Suppressor macrophage treated with lipopolysaccharide for 4 hours (primary cell): ENCODE measurements at places on chromosomes 6 and 20.

DNA sequence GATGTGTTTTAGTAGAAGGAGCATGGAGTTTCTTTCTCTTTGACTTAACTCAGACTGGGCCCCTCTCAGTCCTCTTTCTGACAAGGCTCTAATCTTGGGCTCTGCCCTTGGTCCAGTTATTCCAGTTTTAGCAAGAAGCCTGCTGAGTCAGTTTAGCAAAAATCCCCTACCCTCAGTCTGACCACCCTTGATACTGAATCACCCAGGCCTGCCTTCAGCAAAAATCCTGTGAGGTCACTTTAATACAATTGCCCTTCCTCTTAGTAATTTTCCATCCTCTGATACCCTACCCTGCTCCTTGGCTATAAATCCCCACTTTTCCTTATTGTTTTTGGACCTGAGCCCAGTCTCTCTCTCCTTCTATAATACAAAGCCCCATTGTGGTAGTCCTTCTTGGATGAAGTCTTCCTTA lies 326.7 kb upstream of the NOX3 start:
- peak; percentile 37 for DNase-seq

- peak; percentile 35 for DNase-seq
These were observed 304.4 kb downstream of the PREX1 start for GRCh38 chr20:48523191-48523995.

- no peak for DNase-seq
These were observed 9.3 kb upstream of the JPH2 start for GRCh38 chr20:44196271-44196670.

- DNase-seq = no peak
These were observed 6.1 kb downstream of the GLP1R start for GRCh38 chr6:39054577-39055142.

GRCh38 chr6:139230391-139230840 lies 61.4 kb downstream of the TXLNB start:
- no peak for DNase-seq

DNA sequence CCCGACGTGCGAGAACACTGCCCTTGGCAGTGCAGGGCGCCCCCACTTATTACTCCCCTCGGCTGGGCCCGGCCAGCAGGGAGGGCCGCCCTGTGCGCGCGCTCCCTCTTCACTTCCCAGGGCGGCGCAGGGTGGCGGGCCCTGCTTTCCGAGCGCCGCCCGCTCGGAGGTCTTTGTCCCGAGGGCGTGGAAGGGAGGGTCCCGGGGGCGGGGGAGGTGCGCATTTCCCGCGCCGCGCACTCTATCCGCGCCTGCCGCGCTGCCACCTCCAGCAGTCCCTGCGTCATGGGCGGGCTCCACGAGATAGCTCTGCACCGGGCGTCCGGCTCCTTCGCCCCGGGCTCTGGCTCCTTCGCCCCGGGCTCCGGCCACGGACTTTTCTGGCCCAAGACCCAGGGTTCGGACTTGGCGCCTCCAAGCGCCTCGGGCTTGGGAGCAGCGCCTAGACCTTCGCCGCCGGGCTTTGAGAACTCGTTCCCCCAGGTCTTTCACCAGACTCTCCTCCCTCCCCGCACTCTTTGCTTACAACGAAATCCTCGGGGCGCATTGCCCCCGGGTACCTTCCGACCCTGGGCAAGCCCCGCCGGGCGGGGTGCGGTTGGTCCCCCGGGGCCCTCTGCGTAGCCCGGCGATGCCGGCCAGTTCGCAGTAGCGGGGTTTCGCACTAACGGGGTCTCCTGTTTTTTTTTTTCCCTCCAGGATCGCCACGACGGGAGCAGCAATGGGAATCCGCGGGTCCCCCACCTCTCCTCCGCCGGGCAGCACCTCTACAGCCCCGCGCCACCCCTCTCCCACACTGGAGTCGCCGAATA lies 1.6 kb downstream of the TFAP2C start:
- no peak for DNase-seq

- peak; percentile 93 for DNase-seq
These were observed 11.6 kb downstream of the MDGA1 start for GRCh38 chr6:37686111-37686510.

DNA sequence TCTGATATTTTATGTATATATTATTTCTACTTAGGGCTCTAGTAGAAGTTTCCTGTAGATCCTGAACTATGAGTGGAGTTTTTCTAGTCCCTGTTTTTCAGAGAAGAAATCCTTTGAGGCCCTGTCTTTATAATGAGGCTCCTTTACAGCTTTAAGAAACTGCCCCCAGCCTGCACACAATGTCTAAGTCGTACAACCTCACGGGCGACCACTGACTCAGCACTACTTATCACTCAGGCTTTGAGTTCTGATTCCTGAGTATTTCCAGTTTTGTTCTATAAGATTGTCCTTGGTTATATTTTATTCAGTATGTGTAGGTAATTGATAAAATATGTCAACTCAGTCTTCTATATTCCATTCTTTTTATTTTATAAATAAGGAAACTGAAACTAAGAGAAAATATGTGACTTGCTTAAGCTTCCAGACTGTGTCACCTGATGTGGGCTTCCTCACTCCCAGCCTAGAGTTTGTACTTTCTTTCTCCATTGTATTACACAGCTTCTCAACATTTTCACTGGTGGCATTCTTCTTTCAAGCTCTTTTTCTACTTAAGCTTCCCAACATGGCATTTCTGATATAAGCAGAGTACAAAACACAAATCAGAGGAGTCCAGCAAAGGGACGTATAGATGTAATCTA lies 167.0 kb downstream of the TBX18 start:
- DNase-seq = no peak

GRCh38 chr6:30841644-30842504 lies 42.4 kb upstream of the DDR1 start:
- DNase-seq = no peak

DNA sequence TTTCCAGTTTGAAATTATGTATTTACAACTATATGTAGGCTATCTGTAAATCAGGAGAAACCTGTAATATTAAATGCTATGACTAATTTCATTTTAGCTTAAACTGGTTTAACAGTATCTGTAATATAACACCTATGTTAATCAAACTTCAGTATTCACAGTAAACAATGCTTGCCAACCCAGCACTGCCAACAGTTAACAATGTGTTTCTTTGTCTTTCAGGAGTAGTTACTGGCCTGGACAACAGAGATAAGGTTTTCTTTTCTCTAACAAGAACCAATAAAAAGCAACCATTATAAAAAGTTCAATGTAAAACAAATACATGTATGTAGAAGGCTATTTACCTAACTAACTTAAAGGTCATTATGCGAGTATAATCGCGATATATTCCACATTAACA lies 158.8 kb downstream of the CDK19 start:
- DNase-seq = no peak

DNA sequence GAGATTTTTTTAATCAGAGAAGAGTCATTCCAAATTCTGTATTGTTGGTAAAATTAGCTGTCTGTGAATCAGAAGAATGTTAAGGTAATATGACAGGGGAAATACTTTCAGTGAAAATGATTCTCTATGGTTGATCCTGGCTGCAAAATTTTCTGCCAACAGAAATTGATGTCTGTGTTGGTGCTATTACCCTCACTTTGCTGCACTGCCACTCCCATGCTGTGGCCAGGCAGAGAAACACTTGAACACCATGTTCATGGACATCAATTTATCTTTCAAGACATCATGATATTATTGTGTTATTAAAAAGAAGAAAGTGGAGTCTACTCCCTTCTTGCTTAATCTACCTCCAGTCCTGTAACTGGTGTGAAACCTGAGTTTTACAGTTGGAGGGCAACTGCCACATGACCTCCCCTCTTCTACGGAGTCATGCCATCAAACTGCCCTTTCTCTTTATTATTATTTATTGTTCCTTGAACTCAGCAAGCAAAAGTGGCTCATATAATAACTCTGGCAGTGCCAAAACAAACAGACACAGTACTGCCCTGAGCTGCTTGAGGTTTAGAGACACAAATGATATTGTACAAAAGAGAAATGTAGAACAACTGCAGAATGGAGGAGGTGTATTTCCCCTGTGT lies 288.0 kb upstream of the JAG1 start:
- no peak for DNase-seq

- no peak for DNase-seq
These were observed 103.3 kb upstream of the BACH2 start for GRCh38 chr6:90399970-90400369.

DNA sequence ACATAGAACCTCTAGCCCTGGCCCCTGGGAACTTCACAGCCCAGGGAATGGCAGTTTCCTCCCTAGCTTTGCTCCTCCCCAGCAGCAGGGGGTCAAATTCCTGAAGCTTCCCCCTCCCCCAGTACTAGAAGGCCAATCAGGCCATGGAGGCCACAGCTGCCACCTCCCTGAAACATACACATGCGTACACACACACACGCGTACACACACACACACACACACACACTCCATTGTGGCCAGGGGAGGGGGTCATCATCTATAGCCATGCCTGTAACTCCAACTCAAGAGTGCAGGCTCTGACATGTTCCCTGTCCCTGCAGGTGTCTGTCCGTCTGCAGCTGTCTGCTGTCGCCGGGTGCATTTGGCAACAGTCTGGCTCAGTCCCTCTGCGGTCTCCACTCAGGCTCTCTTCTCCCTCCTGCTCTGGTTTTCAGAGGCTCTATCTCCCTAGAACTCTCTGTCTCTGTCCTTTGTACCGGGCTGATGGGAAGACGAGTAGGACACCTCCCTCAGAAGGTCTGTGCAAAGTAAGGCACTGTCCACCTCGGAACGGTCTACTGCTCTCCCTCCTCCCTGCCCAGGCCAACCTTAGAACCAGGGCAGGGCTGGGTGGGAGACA lies 1.4 kb downstream of the LRFN2 start:
- DNase-seq = no peak

GRCh38 chr6:150026976-150027805 lies 1.9 kb upstream of the RAET1L start:
- DNase-seq = no peak

DNA sequence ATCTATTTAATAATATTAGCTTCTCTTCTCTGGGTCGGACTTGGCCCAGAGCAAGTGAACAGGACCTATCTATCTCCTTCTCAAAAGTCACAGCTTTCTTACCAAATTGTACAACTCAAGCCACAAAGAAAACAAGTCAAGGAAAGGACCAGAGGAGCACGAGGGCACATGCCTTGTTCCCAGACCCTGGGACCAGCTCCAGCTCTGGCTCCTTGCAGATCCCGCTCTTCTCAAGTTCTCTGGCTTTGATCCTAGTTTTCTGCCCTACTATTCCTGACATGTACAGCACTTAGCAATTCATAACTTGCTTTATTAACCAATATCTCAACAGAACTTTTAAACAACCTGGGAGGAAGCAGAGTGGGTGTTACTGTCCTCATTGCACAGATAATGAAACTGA lies 185.9 kb downstream of the ESR1 start:
- DNase-seq = no peak

DNA sequence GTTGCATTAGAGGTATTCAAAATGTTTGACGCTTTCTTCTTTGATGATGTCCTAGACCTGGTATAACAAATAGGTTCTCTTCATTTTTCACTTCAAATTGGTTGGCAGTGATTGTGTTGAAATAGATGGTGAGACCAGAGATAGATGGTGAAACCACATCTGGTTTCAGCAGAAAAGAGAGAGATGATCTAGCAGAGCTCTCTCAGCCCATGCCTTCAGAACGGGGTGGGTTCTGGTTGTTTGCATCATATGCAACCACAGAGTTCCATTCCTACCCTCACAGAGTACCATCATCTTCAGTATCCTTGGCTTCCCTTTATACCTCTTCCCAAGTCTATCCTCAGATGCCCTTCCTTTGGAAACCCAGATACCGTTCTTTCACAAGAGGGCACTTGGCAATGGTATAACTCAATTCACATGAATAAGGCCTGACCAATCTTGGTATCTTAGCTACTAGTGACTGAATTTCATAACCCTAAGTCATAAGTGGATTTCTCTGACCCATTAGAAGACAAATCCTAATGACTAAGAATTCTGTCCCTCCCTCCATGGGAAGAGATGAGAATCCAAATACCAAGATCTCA lies 93.7 kb downstream of the UBE3D start:
- no peak for DNase-seq

DNA sequence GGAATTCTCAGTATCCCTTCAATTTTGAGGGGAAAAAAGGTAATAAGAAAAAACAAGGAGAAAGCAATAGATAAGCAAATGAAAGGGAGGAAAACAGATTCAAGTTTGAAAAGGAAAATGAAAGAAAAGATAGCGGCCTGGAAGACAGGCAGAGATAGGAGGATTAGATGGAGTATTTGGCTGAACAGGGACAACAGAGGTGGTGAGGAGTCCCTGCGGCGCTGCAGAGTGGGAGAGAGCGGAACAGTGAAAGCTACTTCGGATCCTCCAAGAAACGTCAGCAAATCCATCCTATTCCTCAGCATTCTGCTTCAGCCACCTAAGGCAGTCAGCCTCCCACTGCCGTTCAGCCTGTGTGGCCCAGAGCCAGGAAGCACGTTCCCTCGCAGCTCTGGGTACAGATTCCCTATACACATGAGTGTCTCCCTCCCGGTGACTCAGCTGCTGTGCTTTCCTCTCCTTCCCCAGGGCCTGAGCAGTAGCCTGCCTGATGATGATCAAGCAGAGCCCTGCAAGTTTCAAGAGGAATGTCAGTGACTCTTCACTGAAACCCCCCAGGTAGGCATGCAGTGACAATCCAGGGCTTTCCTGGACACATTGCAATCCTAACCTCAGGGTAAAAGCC lies 43.4 kb upstream of the CDYL start:
- DNase-seq = peak; percentile 21

DNA sequence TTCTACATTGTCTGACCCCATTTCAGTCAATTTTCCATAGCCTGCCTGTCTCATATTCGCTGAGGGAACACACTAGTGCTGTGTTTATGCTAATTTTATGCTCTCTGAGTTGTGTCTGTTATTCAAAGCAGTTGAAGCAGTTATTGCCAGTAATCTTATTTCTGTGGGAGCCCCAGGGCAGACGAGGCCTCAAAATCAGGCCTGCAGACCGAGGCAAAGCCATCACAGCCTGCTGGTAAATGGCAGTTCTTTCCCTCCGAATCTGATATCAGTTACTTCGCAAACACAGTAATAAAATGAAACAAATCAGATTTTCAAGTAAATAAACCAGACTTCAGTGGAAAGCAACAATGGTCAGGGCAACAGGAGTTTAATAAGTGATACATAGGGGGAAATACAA lies 508.4 kb downstream of the PKHD1 start:
- no peak for DNase-seq

- DNase-seq = peak; percentile 20
These were observed 1.7 kb downstream of the JAG1 start for GRCh38 chr20:10671919-10672623.

- DNase-seq = peak; percentile 62
These were observed 111.2 kb downstream of the SCML4 start for GRCh38 chr6:107712665-107713551.

GRCh38 chr6:3013486-3013885 lies 13.8 kb downstream of the NQO2 start:
- peak; percentile 74 for DNase-seq

DNA sequence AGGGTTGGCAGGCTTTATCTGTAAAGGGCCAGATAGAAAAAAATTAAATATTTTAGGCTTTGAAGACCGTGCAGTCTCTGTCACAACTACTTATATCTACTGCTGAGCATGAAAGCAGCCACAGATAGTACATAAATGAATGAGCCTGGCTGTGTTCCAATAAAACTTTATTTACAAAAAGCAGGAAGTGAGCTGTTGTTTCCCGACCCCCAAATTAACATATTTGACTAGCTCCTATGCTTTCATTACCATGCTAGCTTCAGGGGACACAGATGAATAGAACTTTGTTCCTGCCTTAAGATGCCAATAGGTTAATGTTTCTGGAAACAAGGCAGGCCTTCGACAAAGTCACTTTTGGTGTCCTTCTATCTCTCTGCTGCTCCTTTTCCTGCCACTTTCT lies 1058.0 kb upstream of the FLRT3 start:
- no peak for DNase-seq
